NAMALWA (cell line): ENCODE measurements at places on chromosomes 4 and X.

GRCh38 chrX:135697601-135698000 lies 15.8 kb upstream of the CT45A1 start:
- DNase-seq, result peak; percentile 7

DNA sequence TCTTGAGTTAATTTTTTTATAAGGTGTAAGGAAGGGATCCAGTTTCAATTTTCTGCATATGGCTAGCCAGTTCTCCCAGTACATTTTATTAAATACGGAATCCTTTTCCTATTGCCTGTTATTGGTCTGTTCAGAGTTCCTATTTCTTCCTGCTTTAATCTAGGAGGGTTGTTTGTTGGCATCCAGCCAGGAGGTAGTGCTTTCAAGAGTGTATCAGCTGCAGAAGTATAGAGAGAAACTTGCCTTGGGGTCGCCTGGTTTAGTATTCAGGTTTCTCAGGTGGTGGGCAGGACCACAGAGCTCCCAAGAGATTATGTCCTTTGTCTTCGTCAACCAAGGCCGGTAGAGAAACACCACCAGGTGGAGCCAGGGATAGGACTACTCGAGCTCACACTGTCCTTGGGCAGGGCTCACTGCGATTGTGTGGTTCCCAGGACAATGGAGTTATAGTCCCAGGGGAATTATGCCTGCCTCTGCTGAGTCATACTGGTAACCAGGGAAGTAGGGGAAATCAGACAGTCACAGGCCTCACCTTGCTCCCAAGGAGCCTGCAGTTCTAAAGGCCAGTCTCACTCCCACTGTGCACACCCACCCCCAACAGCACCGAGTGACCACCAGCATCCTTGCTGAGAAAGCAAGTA lies 168.1 kb downstream of the VSIG4 start:
- DNase-seq, result peak; percentile 9

- DNase-seq, result peak; percentile 50
These were observed 61.3 kb upstream of the TXK start for GRCh38 chr4:48195374-48195773.

- DNase-seq, result no peak
These were observed 348.0 kb downstream of the BCOR start for GRCh38 chrX:39749728-39750127.

DNA sequence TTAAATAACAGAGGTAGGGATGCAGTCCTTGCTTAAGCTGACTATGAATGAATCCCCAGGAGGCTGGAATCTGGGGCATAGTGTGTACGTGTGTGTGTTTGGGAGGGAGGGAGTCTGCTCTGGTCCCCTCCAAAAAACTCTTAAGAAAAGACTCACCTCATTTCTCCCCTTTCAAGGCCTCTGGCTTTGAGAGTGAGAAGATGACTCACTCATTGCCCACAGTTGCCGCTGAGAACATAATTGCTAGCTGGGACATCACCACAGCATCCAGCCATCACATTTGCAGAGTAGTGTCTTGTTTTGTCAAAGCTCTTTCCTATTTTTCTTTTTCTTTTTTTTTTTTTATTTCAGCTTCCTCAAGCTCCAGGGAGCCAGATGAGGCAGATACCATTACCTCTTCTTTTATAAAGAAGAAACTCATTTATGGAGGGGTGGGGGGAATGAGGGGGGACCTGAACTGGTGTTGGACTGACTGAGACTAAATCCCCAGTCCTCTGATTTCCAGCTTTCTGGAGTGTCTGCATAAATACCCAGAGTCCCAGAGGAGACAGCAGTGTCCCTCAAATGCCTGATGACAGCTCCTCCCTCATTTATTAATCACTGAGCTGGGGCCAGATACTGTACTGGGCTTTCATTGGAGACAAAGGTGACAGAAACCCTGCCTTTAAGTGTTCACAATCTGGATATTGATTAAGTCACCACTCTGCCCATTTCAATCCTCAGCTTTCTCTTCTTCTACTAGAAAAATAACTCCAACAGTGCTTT lies 61.9 kb upstream of the LAS1L start:
- DNase-seq, result no peak

- DNase-seq, result no peak
These were observed 942.3 kb upstream of the SLIT2 start for GRCh38 chr4:19309378-19309777.

DNA sequence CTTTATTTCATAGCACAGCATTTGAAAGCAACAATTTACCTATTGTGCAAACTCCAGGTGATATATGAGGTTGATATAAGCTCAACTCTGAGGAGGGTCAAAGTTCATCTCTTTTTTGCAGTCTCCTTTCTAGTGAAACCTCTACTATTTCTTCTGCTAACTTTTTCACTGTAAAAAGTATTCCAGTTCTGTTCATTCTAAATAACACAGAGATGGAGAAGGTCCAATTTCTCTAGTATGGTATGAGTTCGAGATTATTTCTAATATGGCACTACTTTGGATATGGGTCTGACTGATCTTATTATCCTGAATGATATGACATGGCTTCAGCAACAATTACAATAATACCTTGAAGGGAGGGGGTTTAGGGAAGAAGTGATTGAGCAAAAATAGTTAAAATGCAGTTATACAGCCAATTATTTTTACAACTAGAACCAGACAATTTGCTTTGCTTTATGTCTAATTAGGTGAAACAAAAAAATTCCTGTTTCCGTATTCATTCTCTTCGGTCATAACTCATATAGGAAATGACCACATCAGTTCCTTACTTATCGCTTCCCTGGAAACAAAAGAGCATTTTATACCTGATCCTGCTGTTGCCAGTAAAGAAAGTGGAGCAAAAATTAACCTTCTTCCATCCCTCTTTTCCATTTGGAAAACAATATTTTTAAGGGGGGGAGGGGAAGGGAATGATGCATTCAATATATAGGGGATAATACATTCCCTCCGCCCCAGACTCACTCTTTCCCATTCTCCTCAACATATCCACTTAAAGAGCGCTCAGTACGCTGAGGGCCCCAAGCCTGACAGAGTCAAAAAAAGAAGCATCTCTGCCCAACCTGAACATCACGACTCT lies 1.0 kb downstream of the TBC1D9 start:
- no peak for DNase-seq

DNA sequence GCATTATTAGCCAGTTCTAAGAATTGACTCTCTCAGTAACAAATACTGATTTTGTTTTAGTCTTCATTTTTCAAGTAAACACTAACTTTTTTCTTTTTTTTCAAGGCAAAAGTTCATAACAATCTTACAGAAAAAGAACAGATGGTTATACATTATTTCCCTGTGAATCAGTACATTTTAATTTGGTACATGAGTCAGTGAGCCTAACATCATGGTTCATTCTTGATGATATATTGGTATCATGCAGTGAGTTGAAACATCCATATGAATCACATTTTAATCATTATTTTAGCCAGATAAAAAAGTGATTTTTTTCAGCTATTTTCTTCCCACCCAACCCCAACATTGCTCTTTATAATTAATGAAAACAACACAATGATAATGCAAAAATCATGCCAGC lies 184.3 kb upstream of the TACR3 start:
- no peak for DNase-seq

DNA sequence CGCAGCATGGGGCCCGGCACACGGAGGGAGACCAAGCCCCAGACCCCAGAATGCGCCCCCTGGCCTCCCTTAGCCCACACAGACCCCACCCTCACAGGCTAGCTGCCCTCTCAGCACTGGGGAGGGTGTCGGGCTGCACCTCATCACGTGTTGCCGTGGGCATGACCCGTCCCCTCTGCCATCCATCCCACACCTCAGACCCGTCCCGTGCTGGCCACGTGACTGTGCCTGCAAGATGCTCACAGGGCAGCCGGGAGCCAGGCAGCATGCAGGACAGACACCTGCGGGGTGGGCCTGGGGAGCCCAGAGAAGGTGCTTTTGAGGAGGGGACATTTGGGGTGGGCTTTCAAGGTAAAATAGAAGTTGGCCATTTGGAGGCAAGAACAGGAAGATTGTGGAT lies 4.8 kb downstream of the MSANTD1 start:
- DNase-seq, result no peak

- DNase-seq, result no peak
These were observed 335.5 kb downstream of the IL15 start for GRCh38 chr4:141971869-141972268.

DNA sequence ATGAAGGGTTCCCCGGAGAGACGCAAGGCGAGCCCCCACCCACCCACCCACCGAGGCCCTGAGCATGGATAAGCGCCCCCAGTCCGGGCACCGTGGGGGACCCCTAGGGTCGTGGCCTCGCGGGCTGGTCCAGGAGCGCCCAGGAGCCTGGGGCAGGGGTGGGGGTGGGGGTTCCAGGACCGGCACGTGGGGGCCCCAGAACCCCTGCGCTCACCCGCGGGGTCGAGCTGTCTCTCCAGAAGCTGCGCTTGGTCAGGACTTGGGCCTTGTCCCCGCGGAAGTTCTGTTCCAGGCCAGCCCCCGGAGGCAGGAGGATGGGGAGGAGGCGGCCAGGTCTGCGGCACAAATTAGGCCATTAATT lies 11.2 kb upstream of the SHOX start:
- DNase-seq, result no peak

GRCh38 chr4:184380707-184381106 lies 93.6 kb downstream of the IRF2 start:
- no peak for DNase-seq

DNA sequence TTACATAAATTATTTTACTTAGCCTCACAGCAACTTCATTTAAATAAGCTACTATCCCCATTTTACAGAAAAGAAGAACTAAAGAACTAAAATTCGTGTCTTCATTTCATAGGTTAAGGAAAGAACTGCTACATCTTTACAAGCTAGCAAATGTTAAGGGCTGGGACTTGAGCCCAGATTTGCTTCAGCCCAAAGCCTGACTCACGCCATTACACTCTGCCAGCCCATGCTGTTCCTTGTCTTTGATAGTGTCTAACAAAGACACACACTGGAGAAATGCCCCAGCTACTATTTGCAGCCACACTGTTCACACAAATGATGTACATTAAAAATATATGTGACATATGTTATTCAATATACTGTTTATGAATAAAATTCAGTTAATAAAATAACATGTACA lies 29.0 kb upstream of the ERVMER34-1 start:
- DNase-seq, result no peak

DNA sequence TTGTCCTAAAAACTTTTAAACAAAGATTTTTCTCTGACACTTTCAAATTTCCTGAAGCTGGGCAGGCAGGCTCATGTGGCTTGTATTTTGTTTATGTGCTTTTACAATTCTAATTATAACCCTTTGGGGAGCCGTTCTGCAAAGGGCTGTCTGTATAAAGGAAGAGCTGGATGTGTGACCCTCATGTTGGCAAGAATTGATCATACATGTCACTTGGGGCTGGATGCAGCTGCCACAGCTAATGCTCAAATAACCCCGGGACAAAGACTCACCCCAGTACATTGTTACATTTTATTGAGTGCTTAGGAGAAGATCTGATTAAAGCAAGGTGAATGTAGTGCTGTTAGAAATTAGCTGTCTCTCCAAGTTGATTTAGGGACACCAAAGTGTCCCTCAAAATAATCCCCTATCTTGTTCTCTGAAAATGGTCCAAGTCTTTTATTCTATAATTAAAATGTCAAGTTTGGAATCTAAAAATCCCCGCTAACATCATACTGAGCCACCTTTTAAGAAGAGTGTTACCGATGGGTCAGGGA lies 13.0 kb upstream of the DAPP1 start:
- DNase-seq, result no peak

GRCh38 chr4:113540859-113541258 lies 220.7 kb downstream of the CAMK2D start:
- DNase-seq, result no peak

- DNase-seq, result no peak
These were observed 106.2 kb downstream of the FNIP2 start for GRCh38 chr4:158875026-158875425.

DNA sequence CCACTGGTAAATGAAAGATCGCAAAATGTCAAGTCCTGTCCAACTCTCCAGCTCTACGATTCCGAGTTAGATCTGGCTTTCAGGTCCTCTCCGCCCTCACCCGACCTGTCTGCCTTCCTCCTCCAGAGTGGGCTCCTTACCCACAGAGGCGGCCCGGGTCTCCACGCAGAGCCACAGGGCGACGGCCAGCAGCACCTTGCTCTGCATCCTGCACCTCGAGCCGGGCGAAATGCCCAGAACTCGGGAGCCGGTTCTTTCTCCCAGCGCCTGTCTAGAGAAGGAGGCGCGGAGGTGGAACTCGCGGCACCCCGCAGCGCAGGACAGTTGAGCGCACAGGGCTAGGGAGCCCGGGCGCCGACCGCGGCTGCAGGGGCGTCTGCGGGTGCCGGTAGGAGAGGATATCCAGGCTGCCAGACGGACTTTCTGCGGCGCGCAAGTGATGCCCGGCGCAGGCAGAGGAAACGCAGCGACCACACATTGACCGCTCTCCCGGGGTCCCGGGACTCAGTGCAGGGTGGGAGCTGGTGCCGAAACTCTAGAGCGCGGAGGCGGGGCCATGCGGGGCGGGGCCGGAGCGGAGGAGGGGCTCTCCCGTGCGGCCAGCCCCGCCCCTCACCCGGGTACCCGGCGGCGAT lies at the start of gene KDR:
Gene KDR, minus strand, starts transcription at position 509 of the 635 bp plus-strand sequence. Its CDS starts 302 bp downstream, at position 207.
- no peak for DNase-seq

DNA sequence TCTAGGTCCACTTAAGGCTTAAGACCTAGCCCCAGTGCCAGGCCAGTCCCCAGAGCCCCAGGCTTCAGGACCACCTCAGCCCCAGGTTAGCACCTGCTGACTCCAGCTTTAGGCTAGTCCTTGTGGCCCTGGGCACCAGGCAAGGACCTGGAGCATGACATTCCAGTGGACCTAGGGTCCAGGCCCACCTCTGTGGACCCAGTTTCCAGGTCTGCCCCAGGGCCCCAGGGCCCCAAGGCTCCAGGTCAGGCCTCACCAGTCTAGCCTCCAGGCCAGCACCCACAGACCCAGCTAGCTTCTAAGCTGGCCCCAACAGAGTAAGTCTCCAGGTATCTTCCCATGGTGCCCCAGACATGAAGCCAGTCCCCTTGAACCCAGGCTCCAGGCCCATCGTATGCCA lies 97.5 kb downstream of the QRFPR start:
- no peak for DNase-seq

GRCh38 chrX:144896323-144896722 lies 351.0 kb upstream of the SPANXN1 start:
- DNase-seq, result peak; percentile 10

DNA sequence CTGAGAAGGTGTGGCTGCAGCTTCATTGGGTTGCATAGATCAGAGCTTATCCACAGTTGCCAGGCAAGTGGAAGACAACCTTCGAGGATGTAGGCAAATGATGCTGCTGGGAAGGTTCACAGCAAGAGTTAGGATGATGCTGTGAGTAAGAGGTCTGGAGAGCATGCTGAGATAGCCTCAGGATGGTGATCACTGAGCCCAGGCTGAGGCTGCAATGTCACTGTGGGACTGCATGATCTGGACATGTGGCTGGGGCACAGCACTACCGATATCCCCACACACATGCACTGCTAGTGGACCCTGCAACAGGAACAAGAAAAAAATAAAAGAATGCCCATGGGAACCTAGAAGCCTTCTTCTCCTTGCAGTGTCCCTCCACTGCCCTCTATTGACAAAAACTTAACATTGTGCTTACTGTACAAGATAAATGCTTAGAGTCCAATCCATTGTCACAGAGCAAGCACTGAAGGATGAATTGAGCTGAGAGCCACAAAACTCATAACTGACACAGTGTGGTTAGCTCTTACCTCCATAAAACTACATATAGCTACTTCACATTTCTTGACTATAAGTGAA lies 105.6 kb downstream of the CNKSR2 start:
- DNase-seq, result peak; percentile 58

- no peak for DNase-seq
These were observed 195.9 kb downstream of the SHOX start for GRCh38 chrX:826448-826847.
